ENCODE measurements at places on chromosomes 16 and 17. TPM values are rescaled to one million over a fixed set of nuclear protein-coding genes. Genes with fewer than 3 reads are reported as not detected.

RTN4RL1 gene
- total RNA-seq, result 1.4 TPM

LPO gene
- total RNA-seq, result 0.24 TPM

GRCh38 chr16:79607587-79607986 lies 7.0 kb upstream of the MAF start:
- H3K4me1 ChIP-seq, result peaks cover 30% of the 10 kb centered on the region
- no peaks in the 10 kb centered on the region for H3K36me3 ChIP-seq
- H3K27me3 ChIP-seq, result no peaks in the 10 kb centered on the region
- H3K27ac ChIP-seq, result no peak overlapping the region
- H3K4me3 ChIP-seq, result no peak overlapping the region

MGAT5B gene
- 0.60 TPM for total RNA-seq

OR3A3 gene
- not detected for total RNA-seq

DNA sequence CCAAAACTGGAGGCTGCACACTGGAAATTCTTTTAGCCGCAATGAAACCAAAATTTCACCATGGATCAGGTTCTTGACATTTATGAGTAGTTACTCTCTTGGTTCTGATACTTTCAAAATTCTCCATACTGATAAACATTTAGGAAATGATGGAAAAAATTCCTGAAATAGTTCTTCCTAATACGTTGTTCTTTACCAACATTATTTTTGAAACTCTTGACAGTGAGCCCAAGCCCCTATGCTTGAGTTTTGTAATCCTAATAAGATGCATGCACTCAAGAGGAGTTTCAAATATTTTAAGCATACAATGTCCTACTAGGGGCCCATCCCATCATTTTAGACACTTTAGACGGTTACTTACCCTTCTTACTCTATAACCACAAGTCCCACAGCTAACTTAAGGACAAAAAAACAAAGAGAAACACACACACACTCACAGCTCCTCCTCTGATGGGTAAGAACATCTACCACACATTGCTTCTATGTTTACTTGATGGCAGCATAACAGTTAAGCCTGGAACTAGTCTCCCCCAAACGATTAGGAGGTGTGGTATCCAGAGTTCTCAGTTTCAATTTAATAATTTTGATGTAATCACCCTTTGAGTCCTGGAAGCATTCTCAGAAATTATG lies 3.7 kb downstream of the VEZF1 start:
- peak overlapping the region; percentile 0 for H3K4me3 ChIP-seq
- DNase-seq, result no peak
- H3K36me3 ChIP-seq, result peaks cover 4% of the 10 kb centered on the region
- peak overlapping the region; percentile 13 for H3K27ac ChIP-seq
- peaks cover 51% of the 10 kb centered on the region for H3K4me1 ChIP-seq
- H3K27me3 ChIP-seq, result no peaks in the 10 kb centered on the region

DNA sequence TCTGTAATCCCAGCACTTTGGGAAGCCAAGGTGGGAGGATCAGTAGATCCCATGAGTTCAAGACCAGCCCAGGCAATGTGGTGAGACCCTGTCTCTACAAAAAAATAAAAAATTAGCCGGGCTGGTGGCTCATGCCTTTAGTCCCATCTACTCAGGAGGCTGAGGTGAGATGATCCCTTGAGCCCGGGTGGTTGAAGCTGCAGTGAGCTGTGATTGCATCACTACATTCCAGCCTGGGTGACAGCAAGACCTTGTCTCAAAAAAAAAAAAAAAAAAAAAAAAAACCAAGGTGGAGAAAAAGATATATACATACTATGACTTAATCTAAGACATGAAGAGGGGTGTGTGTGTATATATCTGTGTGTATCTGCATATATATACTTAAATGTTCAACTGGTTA lies 26.7 kb downstream of the BBS2 start:
- no peaks in the 10 kb centered on the region for H3K36me3 ChIP-seq
- H3K4me1 ChIP-seq, result no peaks in the 10 kb centered on the region
- H3K4me3 ChIP-seq, result no peak overlapping the region
- H3K27ac ChIP-seq, result no peak overlapping the region
- DNase-seq, result no peak

GRCh38 chr17:81646869-81647600 lies 9.3 kb downstream of the PDE6G start:
- no peaks in the 10 kb centered on the region for H3K4me1 ChIP-seq
- H3K36me3 ChIP-seq, result no peaks in the 10 kb centered on the region
- H3K4me3 ChIP-seq, result no peak overlapping the region

GRCh38 chr17:39867084-39867879 lies 720 bp upstream of the ZPBP2 start:
- H3K27ac ChIP-seq, result no peak overlapping the region
- H3K27me3 ChIP-seq, result peaks cover 40% of the 10 kb centered on the region
- H3K36me3 ChIP-seq, result no peaks in the 10 kb centered on the region
- no peak for DNase-seq

FBF1 gene
- 6.1 TPM for total RNA-seq

CCDC144A gene
- total RNA-seq, result 0.48 TPM

DNA sequence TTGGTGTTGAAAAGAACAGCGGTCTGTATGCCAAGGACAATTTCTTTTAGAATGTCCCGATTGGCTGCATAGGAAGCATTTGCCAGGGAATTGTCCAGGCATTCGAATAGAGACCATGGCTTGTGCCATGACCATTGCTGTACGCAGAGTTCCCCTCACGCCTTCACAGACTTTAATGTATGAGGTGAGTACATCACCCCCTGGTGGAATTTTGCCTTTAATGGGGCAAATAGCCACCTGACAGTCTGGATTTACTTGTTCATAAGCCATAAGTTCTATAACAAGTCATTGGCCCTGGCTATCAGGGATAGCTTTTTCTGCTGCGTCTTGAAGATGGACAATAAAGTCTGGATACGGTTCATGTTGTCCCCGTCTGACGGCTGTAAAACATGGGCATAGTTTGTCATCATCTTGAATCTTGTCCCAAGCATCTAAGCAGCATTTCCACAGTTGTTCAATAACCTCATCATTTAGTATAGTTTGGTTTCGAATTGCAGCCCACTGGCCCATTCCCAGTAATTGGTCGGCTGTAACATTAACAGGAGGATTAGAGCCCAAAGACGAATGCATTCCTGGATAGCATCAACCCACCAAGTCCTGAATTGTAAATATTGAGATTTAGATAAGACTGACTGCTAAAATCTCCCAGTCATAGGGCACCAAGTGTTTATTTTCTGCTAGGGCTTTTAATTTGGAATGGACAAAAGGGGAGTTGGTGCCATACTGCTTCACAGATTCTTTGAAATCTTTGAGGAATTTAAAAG lies 67.7 kb upstream of the ARL4D start:
- DNase-seq, result no peak
- no peak overlapping the region for H3K4me3 ChIP-seq
- H3K27ac ChIP-seq, result no peak overlapping the region
- H3K36me3 ChIP-seq, result no peaks in the 10 kb centered on the region
- H3K4me1 ChIP-seq, result no peaks in the 10 kb centered on the region

- no peak overlapping the region for H3K4me3 ChIP-seq
- H3K27me3 ChIP-seq, result no peaks in the 10 kb centered on the region
- H3K4me1 ChIP-seq, result peaks cover 31% of the 10 kb centered on the region
- H3K27ac ChIP-seq, result no peak overlapping the region
- H3K36me3 ChIP-seq, result no peaks in the 10 kb centered on the region
Observed at GRCh38 chr16:70735141-70735979, 49.5 kb upstream of the MTSS2 start.

RPS6KB1 gene
- total RNA-seq, result 22.4 TPM

RPTOR gene
- total RNA-seq, result 20.6 TPM

IRX3 gene
- total RNA-seq, result 1.8 TPM

DNA sequence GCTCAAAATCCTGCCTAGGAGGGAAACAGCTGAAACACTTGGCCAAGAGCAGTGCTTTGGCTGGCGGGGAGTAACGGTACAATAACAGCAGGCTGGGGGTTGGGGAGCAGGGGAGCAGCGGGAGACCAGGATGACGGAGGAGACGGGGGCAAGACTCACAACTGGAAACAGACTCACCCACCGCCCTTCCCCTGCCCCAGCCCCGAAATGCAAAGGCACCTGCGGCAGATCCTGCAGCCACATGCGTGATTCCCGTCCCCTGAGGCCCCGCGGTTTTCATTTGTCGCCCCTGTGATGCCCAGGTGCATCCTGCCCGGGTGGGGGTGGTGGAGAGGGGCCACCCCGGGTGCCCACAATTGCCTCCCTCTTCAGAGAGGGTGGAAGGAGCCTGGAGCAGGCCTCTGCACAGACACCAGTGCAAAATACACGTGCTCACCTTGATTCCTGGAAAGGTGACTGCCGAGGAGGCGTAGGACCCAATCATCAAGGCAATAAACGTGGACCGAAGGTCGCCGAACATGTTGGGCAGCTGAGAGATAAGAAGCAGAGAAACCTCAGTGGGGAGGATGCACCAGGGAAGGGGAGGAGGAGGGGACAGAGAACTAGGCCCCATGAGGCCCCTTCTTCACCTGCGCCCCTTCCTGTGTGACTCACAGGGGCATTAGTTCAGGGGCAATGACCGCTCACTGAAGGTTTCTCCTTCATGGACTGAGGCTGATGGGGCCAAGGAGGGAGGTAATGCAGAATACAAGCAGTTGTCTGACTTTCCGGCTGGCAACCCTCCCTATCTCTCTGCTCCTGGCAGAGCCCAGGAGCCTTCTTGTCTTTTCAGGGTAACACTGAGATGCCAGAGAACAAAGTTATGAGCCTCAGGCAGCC lies 30.4 kb upstream of the PITPNA start:
- no peaks in the 10 kb centered on the region for H3K27me3 ChIP-seq
- peaks cover 47% of the 10 kb centered on the region for H3K4me1 ChIP-seq
- H3K36me3 ChIP-seq, result no peaks in the 10 kb centered on the region
- peak overlapping the region; percentile 84 for H3K27ac ChIP-seq
- peak; percentile 84 for DNase-seq

- DNase-seq, result no peak
- no peaks in the 10 kb centered on the region for H3K27me3 ChIP-seq
- H3K36me3 ChIP-seq, result no peaks in the 10 kb centered on the region
- H3K27ac ChIP-seq, result no peak overlapping the region
- H3K4me3 ChIP-seq, result no peak overlapping the region
- peaks cover 4% of the 10 kb centered on the region for H3K4me1 ChIP-seq
Observed at GRCh38 chr16:50802961-50803360, 61.1 kb downstream of the CYLD start.

GRCh38 chr17:60395508-60396065 lies 3.7 kb upstream of the USP32 start:
- no peak for DNase-seq
- H3K4me1 ChIP-seq, result peaks cover 2% of the 10 kb centered on the region
- H3K27me3 ChIP-seq, result no peaks in the 10 kb centered on the region

DNA sequence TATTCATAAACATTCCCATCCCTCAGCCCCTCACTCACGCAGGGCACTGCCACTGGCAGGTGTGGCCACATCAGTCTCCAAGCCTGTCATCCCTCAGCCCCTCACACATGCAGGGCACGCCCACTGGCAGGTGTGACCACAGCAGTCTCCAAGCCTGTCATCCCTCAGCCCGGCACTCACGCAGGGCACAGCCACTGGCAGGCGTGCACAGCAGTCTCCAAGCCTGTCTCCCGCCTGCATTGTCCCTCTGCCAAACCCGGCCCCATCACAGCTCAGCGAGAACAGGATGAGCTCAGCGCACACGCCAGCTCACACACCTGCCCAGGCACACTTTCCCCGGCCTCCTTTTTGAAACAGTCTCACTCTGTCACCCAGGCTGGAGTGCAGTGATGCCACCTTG lies 11.4 kb upstream of the KREMEN2 start:
- H3K36me3 ChIP-seq, result no peaks in the 10 kb centered on the region
- H3K4me1 ChIP-seq, result no peaks in the 10 kb centered on the region
- H3K27me3 ChIP-seq, result no peaks in the 10 kb centered on the region
- DNase-seq, result no peak
- no peak overlapping the region for H3K27ac ChIP-seq

WNT9B gene
- 2.6 TPM for total RNA-seq

GRCh38 chr17:9148905-9149525 lies 127.7 kb downstream of the NTN1 start:
- no peaks in the 10 kb centered on the region for H3K36me3 ChIP-seq
- peak overlapping the region; percentile 10 for H3K27ac ChIP-seq
- peaks cover 20% of the 10 kb centered on the region for H3K27me3 ChIP-seq
- H3K4me1 ChIP-seq, result peaks cover 23% of the 10 kb centered on the region
- H3K4me3 ChIP-seq, result no peak overlapping the region
- no peak for DNase-seq

USP43 gene
- 3.5 TPM for total RNA-seq

GRCh38 chr16:50709980-50710379 lies 16.6 kb downstream of the NOD2 start:
- no peak overlapping the region for H3K27ac ChIP-seq
- H3K36me3 ChIP-seq, result no peaks in the 10 kb centered on the region
- H3K27me3 ChIP-seq, result no peaks in the 10 kb centered on the region
- peaks cover 22% of the 10 kb centered on the region for H3K4me1 ChIP-seq
- H3K4me3 ChIP-seq, result no peak overlapping the region

- H3K27ac ChIP-seq, result peak overlapping the region; percentile 78
- no peaks in the 10 kb centered on the region for H3K36me3 ChIP-seq
- no peaks in the 10 kb centered on the region for H3K27me3 ChIP-seq
- H3K4me1 ChIP-seq, result peaks cover 6% of the 10 kb centered on the region
- no peak overlapping the region for H3K4me3 ChIP-seq
Observed at GRCh38 chr16:10297341-10298006, 88.4 kb upstream of the ATF7IP2 start.

GRCh38 chr16:85017633-85018032 lies 6.3 kb upstream of the ZDHHC7 start:
- DNase-seq, result no peak
- H3K27ac ChIP-seq, result no peak overlapping the region
- no peaks in the 10 kb centered on the region for H3K27me3 ChIP-seq
- no peaks in the 10 kb centered on the region for H3K36me3 ChIP-seq
- no peak overlapping the region for H3K4me3 ChIP-seq
- H3K4me1 ChIP-seq, result peaks cover 14% of the 10 kb centered on the region

ZDHHC1 gene
- total RNA-seq, result 1.9 TPM

TEX19 gene
- total RNA-seq, result not detected

- no peaks in the 10 kb centered on the region for H3K27me3 ChIP-seq
- H3K27ac ChIP-seq, result no peak overlapping the region
- no peak overlapping the region for H3K4me3 ChIP-seq
- no peaks in the 10 kb centered on the region for H3K36me3 ChIP-seq
Observed at GRCh38 chr17:45648642-45649041, 135.5 kb upstream of the CRHR1 start.

ITGAD gene
- not detected for total RNA-seq

DNA sequence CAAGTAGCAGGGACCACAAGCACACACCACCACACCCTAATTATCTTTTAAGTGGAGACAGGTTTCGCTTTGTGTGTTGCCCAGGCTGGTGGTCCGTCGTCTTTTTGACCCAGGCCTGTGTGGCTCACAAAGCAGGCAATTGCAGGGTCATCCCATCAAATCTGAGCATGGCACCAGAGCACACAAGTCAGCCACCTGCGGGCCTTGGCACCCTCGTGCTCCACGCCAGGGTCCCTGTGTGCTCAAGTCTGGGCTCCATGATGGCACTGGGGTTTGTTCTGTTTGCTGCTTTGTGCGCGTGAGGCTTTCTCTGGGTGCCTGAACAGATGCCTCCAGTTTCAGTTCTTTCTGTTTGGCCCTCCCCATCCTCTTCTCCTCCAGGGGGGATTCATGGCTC lies 2.4 kb upstream of the CAPN15 start:
- no peak for DNase-seq
- no peaks in the 10 kb centered on the region for H3K36me3 ChIP-seq
- H3K27me3 ChIP-seq, result no peaks in the 10 kb centered on the region
- H3K4me3 ChIP-seq, result no peak overlapping the region
- peak overlapping the region; percentile 97 for H3K27ac ChIP-seq

- H3K36me3 ChIP-seq, result no peaks in the 10 kb centered on the region
- H3K27ac ChIP-seq, result no peak overlapping the region
- no peak overlapping the region for H3K4me3 ChIP-seq
- no peaks in the 10 kb centered on the region for H3K27me3 ChIP-seq
- no peaks in the 10 kb centered on the region for H3K4me1 ChIP-seq
Observed at GRCh38 chr16:84544031-84544773, 39.7 kb upstream of the MEAK7 start.

All from hepatocyte (in vitro differentiated cells).